Breast epithelium (tissue), 4 donors: ENCODE measurements at places on chromosomes 11 and 22. TPM values are rescaled to one million over a fixed set of nuclear protein-coding genes. Genes with fewer than 3 reads are reported as not detected.
A peak's percentile ranks its signal among the peaks of the same experiment; 100 is the strongest.

- no peak for DNase-seq
These were observed 3.3 kb downstream of the USP47 start for GRCh38 chr11:11845071-11845470.

- DNase-seq, result no peak
These were observed 100.2 kb upstream of the CHRM4 start for GRCh38 chr11:46491661-46492330.

DNA sequence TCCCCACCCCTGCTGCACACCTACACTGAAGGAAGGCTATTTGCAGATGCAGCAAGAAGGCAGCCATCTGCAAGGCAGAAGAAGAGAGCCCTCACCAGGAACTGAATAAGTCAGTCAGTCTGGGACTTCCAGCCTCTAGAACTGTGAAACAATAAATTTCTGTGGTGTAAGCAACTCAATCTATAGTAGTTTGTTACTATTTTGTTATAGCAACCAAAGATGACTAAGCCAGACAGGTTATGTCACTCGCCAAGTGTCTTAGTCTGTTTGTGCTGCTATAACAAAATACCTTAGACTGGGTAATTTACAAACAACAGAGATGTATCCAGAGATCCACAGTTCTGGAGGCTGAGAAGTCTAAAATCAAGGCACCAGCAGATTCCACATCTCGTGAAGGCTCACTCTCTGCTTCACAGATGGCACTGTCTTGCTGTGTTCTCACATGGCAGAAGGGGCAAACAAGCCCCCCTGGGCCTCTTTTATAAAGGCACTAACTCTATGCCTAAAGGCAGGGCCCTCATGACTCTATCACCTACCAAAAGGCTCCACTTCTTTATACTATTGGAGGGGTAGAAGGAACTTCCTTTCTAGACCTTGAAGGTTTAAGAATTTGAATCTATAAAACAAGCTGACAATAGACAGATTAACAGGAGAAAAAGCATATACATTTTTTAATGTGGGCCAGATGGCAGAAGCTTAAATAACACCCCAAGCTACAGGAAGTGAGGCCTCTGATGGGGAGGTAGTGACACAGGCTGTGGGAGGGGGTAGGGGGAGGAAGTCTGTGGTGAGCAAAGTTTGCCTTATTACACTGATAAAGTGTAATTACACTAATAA is 12.3 kb downstream of the APOL6 start:
- DNase-seq, result no peak

DNA sequence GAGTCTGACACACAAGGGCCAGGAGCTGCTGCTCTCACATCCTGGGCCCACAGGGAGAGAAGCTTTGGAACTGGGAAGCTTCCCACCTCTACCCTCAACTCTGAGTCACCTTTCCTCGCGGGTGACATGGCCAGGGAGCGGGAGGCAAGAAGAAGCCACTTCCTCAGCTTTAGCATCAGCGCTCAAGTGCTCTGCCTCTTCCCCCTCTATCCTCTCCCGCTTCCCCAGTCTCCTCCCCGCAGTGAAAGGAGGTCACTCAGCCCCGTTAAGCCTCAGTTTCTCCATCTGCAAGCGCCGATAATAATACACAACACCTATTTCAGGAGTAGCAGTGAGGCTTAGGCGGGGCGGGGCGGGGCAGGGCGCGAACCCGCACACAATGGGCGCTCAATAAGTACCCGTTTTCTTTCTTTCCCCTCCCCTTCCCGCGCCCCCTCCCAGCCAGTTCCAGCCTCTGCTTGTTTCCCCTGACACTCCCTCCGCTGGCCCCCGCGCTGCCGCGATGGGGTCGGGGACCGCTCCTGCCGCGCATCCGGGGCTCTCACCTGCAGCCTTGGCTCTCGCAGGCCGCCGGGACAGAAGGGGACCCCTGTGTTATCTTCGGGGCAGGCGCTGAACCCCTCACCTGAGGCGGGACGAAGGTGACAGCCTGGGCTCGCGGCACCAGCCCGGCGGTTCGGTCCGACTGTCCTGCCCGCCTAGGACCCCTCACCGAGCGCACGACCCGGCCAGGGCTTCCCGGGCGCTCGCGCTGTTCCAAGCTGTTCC is 892 bp downstream of the GDPD5 start:
- no peak for DNase-seq

DNA sequence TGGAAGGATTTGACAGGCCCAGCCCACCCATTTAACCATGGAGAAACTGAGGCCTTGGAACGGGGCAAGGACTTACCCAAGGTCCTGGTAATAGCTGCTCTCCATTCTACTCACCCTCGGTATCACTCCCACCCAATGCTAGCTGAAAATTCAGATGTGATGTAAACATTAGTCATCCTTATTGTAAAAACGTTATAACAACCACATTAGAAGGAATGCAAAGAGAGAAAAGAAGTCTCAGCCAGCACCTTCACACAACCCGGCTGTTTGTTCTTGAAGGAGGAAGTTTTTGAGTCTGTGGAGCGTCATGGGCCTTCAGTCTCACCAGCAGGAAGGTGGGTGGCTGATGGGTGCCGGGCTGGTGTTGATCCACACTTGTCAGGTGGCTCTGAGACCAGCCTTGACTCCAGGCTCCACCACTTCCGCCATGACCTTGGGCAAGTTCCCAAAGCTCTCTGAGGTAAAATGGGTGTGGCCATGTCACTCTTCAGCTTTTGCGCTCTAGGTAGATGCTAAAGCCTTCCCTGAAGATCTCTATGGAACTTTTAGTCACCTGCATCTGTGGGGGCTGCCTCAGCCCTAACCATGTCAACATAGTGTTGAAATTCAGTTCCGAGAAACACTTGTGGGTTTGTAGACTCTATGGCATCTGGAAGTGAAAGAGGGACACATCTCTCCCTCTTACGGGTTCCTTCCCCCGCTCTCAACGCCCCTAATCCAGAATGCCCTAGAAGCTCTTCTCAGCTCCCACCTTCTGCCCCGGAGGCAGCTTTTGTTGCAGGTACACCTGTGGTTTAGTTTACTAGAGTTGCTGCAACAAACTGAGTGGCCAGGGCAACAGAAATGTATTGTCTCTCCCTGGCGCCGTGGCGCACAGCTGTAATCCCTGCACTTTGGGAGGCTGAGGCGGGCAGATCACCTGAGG is 14.8 kb downstream of the CD6 start:
- DNase-seq, result peak; percentile 53

DNA sequence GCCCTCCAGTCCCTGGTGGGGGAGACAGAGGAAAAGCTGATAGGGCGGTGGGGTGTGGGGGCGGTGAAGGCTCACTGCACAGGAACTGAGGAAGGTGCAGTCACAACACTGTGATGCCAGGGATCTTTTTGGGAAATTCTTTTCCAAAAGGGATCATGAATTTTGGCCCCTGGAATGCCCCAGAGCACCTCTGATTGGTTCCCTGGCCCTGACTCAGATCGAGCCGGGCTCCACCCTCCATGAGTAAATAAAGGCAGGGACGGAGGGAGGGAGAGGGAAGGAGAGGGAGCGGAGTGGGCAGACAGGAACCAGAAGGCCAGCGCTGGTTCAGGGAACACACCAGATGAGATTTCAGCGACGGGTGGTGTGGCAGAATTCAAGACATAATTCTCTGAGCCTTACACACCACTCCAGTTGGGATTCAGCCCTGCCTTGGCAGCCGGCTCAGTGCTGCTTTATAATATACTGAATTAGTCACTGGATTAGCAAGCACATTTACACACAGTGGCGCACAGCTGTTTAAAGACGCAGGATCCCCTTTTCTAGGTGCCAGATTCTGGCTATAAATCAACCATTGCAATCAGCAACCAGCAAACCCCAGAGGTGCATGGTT is 80.3 kb downstream of the ETS1 start:
- no peak for DNase-seq

- no peak for DNase-seq
These were observed 157.1 kb upstream of the GRK3 start for GRCh38 chr22:25407226-25407858.

DNA sequence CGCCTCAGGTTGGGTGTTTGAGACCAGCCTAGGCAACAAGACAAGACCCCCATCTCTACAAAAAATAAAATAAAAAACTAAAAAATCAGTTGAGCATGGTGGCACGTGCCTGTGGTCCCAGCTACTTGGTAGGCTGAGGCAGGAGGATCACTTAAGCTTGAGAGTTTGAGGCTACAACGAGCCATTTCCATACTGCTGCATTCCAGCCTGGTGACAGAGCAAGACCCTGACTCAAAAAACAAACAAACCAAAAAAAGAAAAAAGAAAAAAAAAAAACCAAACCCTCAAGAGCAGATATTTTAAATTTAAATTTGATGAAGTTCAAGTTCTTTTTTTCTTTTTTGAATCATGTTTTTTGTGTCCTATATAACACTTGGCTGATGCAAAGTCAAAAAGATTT is 7.2 kb upstream of the CCDC83 start:
- no peak for DNase-seq

- no peak for DNase-seq
These were observed 13.8 kb downstream of the CHRDL2 start for GRCh38 chr11:74717221-74717969.

DNA sequence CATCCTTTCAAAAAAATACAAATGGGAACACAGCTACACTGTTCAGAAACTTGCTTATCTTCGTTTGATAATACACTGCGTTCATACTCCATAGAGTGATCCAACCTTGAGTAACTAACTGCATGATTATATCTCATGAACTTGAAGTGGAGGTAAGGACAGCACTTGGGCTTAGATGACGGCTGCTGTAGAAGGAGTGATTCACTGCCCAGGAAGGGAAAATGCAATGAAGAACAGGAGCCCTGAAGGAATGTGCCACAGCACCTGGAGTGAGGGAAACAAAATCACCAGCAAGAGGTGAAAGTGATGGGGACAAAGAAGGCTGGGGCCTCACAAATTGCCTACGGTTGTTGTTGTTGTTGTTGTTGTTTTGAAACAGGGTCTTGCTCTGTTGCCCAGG is 44.1 kb upstream of the SC5D start:
- no peak for DNase-seq

DNA sequence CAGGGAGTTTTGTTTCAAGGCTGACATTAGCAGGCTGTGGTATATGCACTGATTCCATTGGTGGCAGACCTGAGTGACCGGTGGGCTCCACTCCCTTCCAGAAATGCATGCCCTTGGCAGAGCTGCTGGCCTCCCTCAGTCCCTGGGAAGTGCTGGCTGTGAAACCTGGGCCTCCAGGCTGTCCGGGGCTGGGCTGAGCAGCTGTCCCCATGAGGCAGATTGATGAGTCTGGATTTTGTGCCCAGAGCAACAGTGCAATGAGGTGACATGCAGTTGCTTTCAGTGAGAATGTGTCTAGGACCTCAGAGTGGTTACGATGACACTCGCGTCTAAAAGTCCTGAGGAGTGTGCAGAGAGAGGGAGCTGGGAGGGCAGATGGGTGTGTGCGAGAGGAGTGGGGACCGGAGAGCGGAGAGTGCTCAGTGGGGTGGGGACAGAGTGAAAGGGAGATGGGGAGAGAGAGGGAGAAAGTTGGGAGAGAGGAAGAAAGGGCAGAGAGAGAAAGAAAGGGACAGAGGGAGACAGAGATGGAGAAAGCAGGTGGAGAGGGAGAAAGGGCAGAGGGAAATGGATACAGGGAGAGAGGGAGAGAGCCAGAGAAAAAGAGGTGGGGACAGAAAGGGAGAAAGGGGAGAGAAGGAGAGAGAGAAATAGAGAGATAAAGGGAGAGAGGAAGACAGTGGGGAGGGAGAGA is 978.3 kb downstream of the BRD1 start:
- DNase-seq, result no peak

DNA sequence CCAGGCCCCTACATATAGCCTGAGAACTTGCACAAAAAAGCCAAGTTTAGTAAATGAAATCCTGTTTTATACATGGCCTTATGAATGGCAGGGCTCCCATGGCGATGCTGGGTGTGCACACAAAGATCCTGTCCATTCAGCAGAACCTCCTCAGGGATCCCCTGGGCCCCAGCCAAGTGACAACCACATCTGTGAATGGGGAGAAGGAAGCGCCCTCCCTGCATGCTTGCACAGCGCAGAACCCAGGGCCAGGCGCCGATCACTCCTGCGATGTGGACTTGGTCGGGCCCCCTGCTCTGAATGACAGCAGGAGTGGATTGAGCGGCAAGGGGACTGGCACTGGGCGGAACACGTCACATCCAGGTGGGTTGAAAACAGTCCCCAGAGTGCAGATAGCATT is 4.5 kb upstream of the CDC42EP2 start:
- DNase-seq, result no peak

DNA sequence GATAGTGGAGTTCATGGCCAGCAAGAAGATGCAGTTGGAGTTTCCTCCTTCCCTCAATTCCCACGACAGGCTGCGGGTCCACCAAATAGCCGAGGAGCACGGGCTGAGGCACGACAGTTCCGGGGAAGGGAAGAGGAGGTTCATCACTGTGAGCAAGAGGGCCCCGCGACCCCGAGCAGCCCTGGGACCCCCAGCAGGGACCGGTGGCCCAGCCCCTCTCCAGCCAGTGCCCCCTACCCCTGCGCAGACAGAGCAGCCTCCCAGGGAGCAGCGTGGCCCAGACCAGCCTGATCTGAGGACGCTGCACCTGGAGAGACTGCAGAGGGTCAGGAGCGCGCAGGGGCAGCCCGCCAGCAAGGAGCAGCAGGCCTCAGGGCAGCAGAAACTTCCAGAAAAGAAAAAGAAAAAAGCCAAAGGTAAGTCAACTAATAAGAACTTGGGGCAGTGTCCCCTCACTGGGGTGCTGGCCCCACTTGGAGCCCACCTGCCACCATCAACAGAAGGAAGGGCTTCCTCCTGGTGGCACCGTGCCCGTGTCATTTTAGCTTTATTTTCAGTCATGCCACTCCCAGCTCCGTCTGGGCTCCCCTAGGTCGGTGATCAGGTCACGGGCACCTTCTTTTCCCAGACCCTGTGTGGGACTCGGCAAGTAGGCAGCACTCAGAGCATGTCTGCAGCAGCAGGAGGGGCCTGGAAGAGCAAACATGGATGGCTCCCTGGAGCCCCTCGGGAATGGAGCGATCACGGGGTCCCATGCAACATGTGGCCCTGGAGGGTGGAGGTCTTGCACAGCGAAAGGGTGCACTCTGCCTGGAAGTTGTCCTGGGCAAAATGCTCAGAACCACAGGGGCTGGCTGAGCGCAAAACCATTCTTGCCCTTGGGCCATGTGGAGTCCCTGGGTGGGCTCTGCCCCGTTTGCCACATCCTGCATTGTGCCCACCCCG is 33.3 kb downstream of the IGHMBP2 start:
- no peak for DNase-seq

DNA sequence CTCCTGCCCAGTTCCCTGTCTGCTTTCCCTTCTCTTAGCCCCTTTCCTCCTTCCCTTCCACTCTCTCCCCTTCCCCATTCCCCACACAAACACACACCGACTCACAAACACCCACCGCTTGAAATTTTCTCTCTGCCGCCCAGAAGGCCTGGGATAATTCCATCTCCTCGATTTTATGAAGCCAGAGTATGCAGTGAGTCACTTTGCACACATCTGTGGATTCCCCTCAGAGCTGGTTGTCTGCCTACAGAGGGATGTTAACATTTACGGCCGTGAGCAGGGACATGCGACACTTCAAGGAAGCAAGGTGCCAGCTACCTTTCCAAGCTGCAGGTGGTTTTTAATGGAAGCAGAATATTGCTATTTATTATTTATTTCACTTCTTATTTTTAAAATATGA is 332.0 kb downstream of the TENM4 start:
- no peak for DNase-seq

GRCh38 chr11:7899418-7899817 is 31.6 kb downstream of the OR10A6 start:
- no peak for DNase-seq

Gene OR52E2
- total RNA-seq, result not detected

Gene OR52E8
- total RNA-seq, result not detected

Gene MS4A6A
- total RNA-seq, result 68.9 TPM

Gene TYMP
- 44.6 TPM for total RNA-seq

Gene SLC29A2
- total RNA-seq, result 6.4 TPM

Gene APOL3
- 130 TPM for total RNA-seq

Gene MS4A12
- total RNA-seq, result not detected

Gene TSSK2
- not detected for total RNA-seq

Gene CDC42BPG
- 5.9 TPM for total RNA-seq

Gene TREH
- total RNA-seq, result not detected

Gene MAML2
- 45.6 TPM for total RNA-seq

Gene OR8G1
- not detected for total RNA-seq

Gene POU2F3
- total RNA-seq, result not detected
